Fibroblast of lung (primary cell): ENCODE measurements at places on chromosomes 4 and X.

- DNase-seq: peak; percentile 75
Observed at GRCh38 chr4:19711871-19712270, 539.8 kb upstream of the SLIT2 start.

- DNase-seq: no peak
Observed at GRCh38 chr4:170243662-170244288, 154.0 kb upstream of the AADAT start.

GRCh38 chrX:24646745-24647182 is 383 bp downstream of the PCYT1B start:
- peak; percentile 17 for DNase-seq

DNA sequence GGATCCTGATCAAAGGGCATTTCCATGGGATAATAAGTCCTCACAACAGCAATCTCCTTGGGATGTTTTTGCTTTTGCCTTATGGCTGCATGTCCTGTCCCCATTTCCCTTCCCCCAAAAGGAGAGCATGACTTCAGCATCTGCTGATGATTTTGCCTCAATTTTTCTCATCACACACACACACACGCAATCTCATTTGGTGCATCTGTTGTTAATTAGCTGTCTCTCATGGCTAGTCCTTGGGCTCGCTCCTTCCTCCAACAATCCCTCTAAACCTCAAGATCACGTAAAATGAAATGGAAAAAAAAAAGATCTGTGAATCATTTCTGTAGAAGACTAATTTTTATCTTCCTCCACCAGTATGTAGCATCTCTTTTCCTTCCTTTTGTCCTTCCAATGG is 153.6 kb downstream of the RBMX2 start:
- no peak for DNase-seq

DNA sequence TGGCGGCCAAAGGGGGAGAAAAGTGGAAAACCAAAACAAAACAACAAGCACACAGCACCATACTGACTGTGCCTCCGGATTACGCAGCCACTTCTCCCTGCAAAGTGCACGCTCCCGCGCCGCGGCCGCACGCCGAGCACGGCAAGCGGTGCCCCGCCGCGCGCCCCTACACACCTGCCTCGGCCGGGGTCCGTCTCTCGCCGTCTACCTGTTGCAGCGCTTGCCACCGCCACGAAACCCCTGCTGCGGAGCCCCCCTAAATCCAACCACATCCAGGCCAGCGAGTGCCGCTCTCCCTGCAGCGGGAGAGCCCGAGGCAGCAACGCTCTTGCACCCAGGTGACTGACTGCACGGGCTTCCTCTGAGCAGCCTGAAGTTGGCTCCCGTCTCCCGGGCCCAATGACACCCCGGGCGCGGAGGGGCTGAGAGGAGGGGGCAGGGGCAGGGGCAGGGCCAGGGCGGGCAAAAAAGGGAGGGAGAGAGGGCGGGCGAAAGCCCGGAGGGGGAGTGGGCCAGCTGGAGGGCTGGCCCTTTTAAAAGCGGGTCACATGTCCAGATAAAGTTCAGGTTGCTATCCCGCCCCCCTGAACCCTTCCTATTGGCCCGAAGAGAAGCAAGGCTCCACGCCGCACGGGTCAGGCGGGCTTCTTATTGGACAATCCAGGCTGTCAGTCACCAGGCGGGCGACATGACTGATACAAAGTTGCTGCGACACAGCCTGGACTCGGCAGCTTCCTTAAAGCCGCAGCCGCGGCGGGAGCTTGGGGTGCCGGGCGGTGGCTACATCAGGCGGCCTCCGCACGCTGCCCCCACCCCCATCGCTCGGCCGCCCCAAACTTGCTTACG is at the start of gene NR3C2:
TSS of gene NR3C2 (minus strand) at position 429 of the 846 bp plus-strand sequence.
- DNase-seq: peak; percentile 98

DNA sequence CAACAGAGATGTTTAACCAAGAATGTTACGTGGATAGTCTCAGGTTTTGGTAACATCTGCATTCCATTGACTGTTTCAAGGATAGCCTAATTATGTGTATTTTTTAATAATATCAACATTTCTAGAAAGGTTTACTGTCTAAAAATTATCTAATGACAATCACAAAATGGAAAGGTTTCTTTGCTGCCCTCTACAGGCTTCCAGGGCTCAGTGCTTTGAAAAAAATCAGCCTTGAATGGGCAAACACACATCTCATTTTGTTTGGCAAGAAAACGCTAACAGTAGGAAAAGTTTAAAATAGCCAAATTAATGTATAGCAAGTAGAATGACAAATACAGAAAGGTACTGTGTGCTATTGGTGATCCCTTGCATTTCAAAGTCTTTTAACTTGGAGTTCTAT is 223.4 kb upstream of the PRPS2 start:
- peak; percentile 18 for DNase-seq

GRCh38 chrX:99073551-99073950 is 1336.5 kb downstream of the PCDH19 start:
- no peak for DNase-seq

DNA sequence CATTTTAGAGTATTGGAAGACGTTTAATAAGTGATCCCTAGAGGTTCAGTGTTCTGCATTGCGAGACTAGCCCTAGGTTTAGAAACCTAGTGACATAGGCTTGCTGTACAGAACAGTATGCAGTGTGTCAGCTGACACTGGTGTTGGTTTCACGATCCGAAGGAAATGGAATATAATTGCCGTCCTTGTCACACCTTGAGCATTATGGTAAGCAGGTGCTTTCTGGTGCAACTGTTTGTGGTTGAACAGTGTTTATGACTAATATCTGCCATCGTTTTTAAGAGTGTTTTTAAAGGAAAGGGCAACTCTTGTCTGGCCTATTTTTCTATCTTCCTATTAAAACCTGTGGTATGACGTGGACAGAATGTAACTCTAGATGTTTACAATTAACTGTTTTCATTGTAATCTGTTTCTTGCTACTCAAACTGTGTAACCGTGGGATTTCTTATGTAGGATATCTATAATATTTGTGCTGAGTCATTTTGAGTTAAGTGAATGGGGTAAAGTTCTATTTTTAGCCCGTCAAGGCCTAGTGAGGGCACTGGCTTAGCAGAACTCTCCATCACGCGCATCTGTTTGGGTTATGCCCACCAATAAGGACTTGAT is 53.8 kb upstream of the TBC1D14 start:
- peak; percentile 77 for DNase-seq

- peak; percentile 82 for DNase-seq
Observed at GRCh38 chr4:40046311-40046980, 10.2 kb upstream of the N4BP2 start.

- peak; percentile 67 for DNase-seq
Observed at GRCh38 chrX:134622813-134623185, 35.5 kb downstream of the PLAC1 start.

- no peak for DNase-seq
Observed at GRCh38 chr4:168488869-168489274, 8.0 kb upstream of the PALLD start.

GRCh38 chrX:84259868-84260267 is 71.9 kb upstream of the RPS6KA6 start:
- no peak for DNase-seq

GRCh38 chr4:62252728-62253127 is 1052.6 kb downstream of the ADGRL3 start:
- no peak for DNase-seq

DNA sequence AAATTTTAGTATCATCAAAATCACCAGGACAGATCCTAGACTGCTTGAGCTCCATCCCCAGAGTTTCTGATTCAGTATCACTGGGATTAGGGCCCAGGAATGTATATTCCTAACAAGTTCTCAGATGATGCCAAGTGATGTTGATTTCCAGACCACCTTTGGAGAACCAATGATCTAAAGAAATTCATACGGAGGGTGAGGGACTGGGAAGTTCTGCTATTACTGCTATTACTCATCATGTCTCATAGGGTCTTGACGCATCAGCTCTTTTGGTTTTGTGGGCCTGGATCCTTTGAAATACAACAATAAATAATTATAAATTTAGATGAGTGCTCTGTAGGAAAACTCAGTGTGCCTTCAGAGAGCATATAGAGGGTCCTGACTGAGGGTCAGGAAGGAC is 59.8 kb upstream of the LGI2 start:
- peak; percentile 62 for DNase-seq

- DNase-seq: no peak
Observed at GRCh38 chrX:11374570-11374969, 81.4 kb downstream of the AMELX start.

- no peak for DNase-seq
Observed at GRCh38 chrX:39675619-39676018, 422.1 kb downstream of the BCOR start.

DNA sequence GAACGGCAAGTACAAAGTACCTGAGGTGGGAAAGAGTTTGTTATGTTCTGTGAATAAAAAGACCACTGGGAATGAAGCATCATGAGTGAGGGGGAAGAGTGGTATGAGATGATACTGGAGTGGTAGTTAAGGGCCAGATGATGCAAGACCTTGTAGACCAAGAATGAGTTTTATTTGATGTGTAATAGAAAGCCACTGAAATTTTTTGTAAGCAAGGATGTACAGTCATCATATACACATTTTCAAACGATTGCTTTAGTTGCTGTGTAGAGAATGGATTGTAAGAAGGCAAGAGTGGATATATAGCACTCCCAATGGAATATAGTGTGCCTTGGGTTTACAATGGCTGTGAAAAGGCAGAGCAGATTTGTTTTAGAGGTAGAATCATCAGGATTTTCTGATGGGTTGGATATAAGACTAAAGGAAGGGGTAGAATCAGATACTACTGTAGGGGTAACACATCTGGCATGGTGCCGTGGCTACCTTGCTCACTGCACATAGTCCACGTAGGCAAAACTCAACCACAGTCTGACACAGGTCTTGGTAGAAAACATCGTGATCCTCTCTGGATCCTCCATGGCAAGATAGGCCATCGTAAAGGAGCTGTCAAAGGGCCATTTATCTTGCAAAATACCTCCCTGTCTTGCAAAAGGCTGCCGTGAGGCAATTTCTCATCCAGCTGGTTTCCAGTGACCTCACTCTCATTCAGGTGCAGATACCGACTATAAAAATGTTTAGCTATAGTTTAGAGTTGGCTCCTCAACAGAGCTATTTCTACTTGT is 14.9 kb downstream of the TIFA start:
- DNase-seq: peak; percentile 82

DNA sequence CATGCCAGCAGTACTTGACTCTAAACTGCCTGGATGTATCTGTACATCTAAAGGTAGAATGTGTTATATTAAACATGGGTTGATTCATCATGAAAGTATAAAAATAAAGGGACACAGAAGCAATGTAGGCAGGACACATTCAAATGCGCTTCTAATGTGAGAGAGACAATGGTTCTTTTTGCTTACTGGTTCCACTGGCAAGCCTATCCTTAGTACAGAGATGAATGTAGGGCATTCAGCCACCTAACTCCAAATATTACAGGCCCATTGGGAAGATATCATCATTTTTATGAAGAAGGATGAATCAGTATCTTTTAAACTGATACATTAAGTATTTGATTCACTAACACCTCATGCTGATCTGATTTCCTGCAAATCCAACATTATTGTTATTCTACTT is 18.0 kb downstream of the CDKL2 start:
- no peak for DNase-seq

GRCh38 chrX:130212371-130212770 is 40.6 kb downstream of the RAB33A start:
- no peak for DNase-seq
